ENCODE measurements at places on chromosomes 16 and 17.

DNA sequence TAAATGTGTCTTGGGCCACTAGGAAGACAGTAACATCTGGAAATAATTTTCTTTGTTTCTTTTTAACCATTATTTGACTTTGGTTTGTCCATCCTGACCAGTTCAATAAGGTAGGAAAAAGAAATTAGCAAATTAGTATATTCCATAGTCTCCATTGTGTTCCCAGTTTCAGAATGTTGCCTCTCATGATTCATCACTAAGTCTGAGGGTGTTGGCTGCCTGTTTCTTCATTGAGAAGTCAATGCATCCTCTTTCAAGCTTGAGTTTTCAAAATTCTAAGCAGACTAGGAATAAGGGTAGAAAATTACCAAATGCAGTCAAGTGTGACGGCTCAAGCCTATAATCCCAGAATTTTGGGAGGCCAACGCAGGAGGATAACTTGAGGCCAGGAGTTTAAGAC lies 41.9 kb downstream of the ZFHX3 start:
- no peak for DNase-seq

DNA sequence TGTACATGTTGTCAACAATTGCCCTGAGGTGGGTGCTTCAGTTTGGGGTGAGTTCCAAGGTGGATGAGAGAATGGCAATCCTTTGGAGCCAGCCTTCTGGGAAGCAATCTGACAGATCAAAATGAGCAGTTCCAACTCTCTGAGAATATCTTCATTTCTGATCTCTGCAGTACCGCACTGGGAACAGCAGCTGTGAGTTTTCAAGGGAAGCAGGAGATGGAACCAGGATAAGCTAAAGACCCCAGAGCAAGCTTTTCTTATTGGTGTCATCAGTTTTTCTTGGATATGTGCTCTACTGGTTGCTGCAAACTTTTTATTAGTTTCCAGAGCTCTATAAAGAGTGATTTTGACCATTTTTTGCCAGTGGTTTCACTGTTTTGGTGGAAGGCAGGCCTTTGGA lies 94.7 kb downstream of the KCNJ12 start:
- no peak for DNase-seq

GRCh38 chr17:44837196-44837595 lies 7.1 kb upstream of the GJC1 start:
- no peak for DNase-seq

DNA sequence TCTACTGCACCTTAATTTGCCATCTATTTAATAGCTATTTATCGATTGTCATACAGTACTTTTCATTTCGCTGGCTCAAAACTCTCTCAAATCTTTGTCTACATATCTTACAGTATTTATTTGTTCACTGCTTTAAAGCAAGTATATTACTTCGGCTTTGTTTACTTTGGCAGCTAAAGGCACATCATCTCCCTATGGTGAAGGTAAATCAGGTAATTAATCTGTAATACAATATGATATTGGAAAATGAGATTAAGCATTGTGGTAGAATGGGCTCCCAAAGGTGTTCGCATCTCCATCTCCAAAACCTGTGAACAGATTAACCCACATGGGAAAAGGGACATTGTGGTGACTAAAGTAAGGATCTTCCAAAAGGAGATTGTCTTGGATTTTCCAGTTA lies 6.5 kb downstream of the TMEM170A start:
- no peak for DNase-seq

GRCh38 chr17:39923836-39924690 lies 3.3 kb downstream of the ORMDL3 start:
- DNase-seq = no peak

DNA sequence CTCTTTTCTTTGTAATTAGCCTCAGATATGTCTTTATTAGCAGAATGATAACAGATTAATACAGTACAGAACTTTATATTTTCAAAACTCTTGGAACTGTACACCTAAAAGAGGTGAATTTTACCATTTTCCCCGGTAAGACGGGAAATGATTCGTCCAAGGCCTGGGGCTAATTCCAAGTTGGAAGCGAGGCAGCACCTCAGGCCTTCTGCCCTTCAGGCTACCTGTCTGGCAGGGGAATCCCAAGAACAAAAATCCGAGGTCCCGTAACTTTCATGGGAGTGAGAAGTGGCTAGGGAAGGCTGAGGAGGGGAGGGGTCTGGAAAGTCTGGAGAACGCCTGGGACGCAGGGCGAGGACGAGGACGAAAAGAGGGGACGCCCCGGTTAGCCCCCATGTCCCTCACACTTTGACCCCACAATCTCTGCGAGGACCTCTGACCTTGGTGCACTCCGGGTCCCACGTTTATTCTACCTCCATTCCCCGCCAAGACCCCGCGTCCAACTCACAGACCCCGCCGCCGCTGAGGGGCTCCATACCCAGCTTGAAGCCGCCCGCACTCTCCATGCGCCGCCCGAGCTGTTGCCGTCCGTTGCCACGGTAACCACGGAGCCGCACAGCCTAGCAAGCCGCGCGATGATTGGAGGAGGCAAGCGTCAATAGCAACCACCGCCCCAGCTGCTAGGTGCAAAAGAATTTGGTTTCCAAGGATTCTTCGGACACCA lies at the start of gene HYDIN:
Gene HYDIN, minus strand, starts transcription at position 601 of the 724 bp plus-strand sequence. CDS start 43,827 bp downstream, outside the sequence.
- DNase-seq = peak; percentile 83

- DNase-seq = no peak
Observed at GRCh38 chr17:78180508-78180907, 6.3 kb downstream of the TK1 start.

DNA sequence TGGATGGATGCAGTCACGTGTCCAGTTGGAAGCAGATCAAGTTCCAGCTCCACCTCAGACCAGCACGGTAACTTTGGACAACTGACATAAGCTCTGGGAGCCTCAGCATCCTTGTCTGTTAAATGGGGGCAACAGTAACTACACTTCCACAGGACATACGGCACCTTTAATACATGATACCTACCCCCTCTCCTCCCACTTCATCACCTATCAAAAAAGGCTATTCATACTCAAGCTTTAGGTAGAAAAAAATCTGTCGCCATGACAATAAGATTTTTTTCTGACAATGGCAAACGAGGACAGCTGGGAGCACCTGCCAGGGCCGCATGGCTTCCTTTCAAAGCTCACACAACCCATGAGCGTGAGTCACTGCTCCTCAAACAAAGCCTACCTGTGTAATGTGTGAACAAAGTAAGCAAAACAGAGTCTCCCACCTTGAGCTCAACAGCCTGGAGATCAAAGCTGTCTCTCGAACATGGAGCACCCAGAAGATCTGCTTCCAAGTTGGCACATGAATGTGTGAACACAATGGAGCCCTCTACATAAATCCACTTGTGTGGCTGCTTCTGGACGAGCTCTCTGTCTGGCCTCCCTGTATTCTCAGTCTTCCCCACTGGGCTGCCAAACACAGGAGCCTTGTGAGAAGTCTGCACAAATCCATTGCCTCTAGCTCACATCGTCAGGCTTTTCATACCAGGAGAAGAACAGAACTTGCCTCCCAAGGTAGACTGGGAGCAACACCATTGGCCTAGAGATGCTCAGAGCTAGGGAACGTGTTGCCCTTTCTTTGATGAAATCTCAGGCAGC lies 459.7 kb downstream of the SOX9 start:
- DNase-seq = peak; percentile 57
